SJCRH30 (cell line): ENCODE measurements at places on chromosomes 7 and 10. TPM values are rescaled to one million over a fixed set of nuclear protein-coding genes. Genes with fewer than 3 reads are reported as not detected.

Gene MKLN1
- 48.5 and 57.9 TPM in 2 replicates for total RNA-seq

Gene LIPN
- not detected in 2 replicates for total RNA-seq

Gene ZNF425
- total RNA-seq, result 0.57 and 0.89 TPM in 2 replicates

Gene MRC1
- total RNA-seq, result 0.03 TPM in 1 of 2 replicates, not detected in the other

Gene TFEC
- 0.47 TPM in 1 of 2 replicates, not detected in the other for total RNA-seq

Gene GIMAP1
- not detected in 2 replicates for total RNA-seq

Gene FOXP2
- 52.5 and 52.7 TPM in 2 replicates for total RNA-seq

Gene ASAH2
- total RNA-seq, result 1.2 and 1.7 TPM in 2 replicates

Gene CHN2
- 3.5 and 4.7 TPM in 2 replicates for total RNA-seq

Gene HBP1
- 33.9 and 37.4 TPM in 2 replicates for total RNA-seq

Gene KLF14
- total RNA-seq, result 1.2 and 1.6 TPM in 2 replicates

Gene TMEM273
- total RNA-seq, result 2.1 and 2.5 TPM in 2 replicates

Gene EDRF1
- total RNA-seq, result 34.1 and 38.1 TPM in 2 replicates

Gene MEOX2
- not detected in 2 replicates for total RNA-seq

Gene GET4
- 21.4 and 22.0 TPM in 2 replicates for total RNA-seq

Gene AKR1C3
- total RNA-seq, result 30.0 and 36.3 TPM in 2 replicates

Gene LIPF
- total RNA-seq, result not detected in 2 replicates

Gene ADAM12
- total RNA-seq, result 0.26 and 0.33 TPM in 2 replicates

Gene IL2RA
- total RNA-seq, result not detected in 2 replicates

Gene NPTX2
- total RNA-seq, result not detected in 2 replicates

Gene WIPF3
- total RNA-seq, result not detected in 2 replicates

Gene MSMB
- not detected in 2 replicates for total RNA-seq

Gene RBP3
- not detected in 2 replicates for total RNA-seq

Gene UNCX
- total RNA-seq, result 0.08 and 0.30 TPM in 2 replicates

Gene SH2D4B
- total RNA-seq, result not detected in 2 replicates

Gene MMP21
- total RNA-seq, result 0.10 TPM in 1 of 2 replicates, not detected in the other

Gene PI4K2A
- total RNA-seq, result 19.4 and 20.1 TPM in 2 replicates

Gene TWIST1
- 2.2 and 5.2 TPM in 2 replicates for total RNA-seq

Gene HOGA1
- 1.7 and 3.5 TPM in 2 replicates for total RNA-seq

Gene FEZF1
- not detected in 2 replicates for total RNA-seq

Gene EBF3
- 13.1 and 13.2 TPM in 2 replicates for total RNA-seq

Gene KAZALD1
- 55.7 and 58.1 TPM in 2 replicates for total RNA-seq

Gene CNTNAP2
- 0.05 TPM in 1 of 2 replicates, not detected in the other for total RNA-seq
